ENCODE measurements at places on chromosomes 16 and 17. TPM values are rescaled to one million over a fixed set of nuclear protein-coding genes. Genes with fewer than 3 reads are reported as not detected.

TNFSF13 gene
- polyA plus RNA-seq, result 68.6 TPM

DNA sequence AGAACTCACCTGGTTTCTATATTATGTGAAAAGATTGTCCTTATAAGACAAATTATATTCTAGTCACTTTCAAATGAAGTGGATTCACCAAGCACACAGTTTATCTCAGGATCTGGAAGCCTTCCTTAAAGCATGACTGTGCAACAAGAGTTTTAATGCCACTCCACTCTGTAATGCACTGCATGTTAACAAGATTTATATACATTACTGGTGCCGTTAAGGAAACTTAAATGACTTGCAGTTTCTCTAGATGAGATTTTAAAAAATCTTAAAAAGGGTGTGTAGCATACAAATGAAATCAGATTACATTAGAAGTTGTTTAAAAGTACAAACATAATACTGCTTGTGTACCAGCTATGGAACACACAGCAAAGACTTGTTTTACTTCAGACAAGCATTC, 150.8 kb downstream of the SNX11 start:
- no peak for DNase-seq

DOC2A gene
- 3.5 TPM for polyA plus RNA-seq

TBC1D28 gene
- not detected for polyA plus RNA-seq

GRCh38 chr16:16982614-16983013, 488.1 kb downstream of the XYLT1 start:
- no peak for DNase-seq

- DNase-seq, result no peak
These were observed 670 bp downstream of the TNFSF12 start for GRCh38 chr17:7549401-7550055.

- no peak for DNase-seq
These were observed 68.1 kb downstream of the RTN4RL1 start for GRCh38 chr17:1957037-1957436.

- DNase-seq, result no peak
These were observed 356.3 kb upstream of the TNRC6C start for GRCh38 chr17:77602062-77602746.

DNA sequence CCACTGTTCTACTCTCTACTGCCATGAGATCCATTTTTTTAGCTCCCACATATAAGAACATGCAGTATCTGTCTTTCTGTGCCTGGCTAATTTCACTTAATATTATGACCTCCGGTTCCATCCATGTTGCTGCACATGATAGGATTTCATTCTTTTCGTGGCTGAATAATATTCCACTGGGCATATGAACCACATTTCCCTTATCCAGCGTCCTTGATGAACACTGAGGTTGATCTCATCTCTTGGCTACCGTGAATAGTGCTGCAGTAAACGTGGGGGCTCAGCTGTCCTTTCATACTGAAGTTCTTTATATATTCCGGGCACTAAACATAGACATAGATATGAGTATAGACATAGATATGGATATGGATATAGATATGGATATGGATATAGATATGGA, 109.3 kb upstream of the TNRC6C start:
- no peak for DNase-seq

UNC13D gene
- 3.8 TPM for polyA plus RNA-seq

DNA sequence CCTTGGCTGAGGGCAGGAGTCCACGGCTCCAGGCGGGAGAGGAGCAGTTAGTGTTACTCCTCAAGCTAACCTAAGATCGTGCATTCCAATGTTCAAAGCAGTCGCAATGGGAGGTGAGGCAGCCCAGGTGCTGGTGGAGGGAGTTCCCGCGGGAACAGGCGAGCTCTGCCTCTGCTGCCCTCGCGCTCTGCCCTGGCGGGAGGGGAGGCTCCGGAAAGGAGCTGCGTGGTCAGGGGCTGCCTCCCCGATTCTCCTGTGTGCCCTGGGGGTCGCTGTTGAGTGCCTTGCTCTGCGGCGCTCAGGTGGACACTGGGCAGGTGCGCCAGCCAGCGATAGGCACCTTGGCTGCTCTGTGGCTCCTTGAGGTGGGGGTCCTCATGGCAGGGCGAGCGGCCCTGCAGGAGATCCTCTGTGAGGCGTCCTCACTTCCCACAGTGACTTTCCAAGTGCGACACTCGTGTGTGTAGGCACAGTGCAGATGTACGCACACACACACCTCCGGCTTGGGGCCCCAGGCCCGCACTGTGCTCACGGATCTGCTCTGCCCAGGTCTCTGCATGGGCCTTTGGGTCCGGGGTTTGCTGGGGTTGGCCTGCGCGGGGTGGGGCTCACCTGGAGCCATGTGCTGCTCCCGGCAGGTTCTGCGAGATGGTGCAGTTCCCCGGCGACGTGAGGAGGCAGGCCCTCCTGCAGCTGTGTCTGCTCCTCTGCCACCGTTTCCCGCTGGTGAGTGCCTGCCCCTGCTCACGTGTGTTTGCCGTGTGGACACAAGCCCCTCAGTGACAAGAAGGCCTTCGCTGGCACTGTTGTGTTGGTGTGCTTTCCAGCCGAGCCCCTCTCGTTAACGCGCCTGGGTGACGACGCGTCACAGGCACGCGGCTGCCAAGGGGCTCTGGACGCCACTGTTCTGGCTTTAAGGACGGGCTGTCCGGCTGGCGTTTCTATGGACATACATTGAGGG, 97.9 kb upstream of the ZNF750 start:
- peak; percentile 52 for DNase-seq

LASP1 gene
- 62.5 TPM for polyA plus RNA-seq

SLC2A4 gene
- 2.8 TPM for polyA plus RNA-seq

PIMREG gene
- not detected for polyA plus RNA-seq

DNA sequence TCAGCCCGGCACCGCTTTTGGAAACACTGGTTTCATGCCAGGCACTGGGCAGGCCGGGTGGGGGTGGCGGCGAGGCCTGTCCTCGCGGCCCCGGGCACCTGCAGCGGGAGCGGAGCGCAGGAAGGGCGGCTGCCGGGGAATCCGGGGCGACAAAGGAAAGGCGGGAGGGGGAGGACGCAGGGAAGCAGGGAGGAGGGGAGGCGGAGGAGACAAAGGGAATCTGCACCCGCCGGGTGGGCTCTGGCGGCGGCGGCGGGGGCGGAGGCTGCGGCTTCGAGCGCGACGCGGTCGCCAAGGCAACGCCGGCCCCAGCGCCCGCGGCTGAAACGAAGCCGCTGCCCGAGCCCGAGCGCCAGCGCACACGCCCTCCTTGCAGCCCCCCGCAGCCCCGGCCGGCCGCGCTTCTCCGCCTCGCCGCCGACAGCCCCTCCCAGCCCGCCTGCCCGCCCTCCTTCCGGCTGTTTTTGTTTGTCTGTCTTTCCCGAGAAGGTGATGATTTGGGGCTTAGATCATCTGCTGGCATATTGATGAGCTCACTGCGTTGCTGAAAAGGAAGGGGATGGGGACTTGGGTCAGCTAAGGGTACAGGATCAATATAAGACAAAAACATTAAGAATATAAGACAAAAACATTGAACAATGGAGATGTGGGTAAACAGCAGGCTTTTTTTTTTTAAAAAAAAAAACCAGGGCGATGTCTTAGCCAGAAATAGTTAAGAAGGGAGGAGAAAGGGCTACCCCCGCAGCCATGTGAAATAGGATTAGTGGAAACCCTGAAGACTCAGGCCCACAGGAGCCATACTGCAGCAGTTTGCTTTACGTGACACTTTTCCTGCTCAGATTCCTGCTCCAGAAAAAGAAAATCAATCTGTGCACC, 32.7 kb downstream of the CDK5R1 start:
- DNase-seq, result peak; percentile 91

DNA sequence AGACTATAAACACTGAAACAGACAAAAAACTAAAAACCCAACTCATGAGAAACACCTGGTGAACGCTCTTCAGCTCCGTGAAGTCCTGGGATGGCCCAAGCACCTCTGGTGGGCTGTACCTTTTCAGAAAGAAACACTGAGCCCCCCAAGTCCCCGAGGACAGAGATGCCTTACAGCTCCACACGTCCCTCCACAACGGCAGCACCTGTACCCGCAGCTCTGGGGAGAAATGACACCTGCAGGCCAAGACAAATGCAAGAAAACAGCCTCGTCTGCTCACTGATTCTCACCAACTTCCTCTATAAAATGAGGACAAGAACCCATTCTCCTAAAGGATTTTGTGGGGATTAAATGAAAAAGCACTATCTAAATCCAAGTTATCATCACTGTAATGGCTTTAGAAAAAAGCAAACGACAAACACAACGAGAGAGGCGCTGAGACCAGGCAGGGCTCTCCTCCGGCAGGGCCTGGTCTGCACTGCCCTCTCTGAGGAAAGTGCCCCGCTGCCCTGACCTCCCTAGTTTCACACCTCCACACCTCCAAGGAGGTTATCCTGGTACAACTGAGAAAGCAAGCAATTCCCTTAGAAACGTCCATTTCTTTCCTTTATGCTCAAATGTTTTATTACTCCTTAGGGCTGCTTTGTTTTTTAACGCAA, 114.9 kb downstream of the ZNF778 start:
- no peak for DNase-seq
